Testis (tissue), 5 donors: ENCODE measurements at places on chromosomes 12 and 14. TPM values are rescaled to one million over a fixed set of nuclear protein-coding genes. Genes with fewer than 3 reads are reported as not detected.
A peak's percentile ranks its signal among the peaks of the same experiment; 100 is the strongest.

Gene HOXC12
- not detected for polyA plus RNA-seq

Gene TTC9
- polyA plus RNA-seq: 1.5 TPM

Gene SNRPF
- 30.6 TPM for polyA plus RNA-seq

Gene AP5M1
- 30.6 TPM for polyA plus RNA-seq

Gene BCL2L14
- 79.9 TPM for polyA plus RNA-seq

Gene RNF212B
- polyA plus RNA-seq: 18.3 TPM

- no peaks in the 10 kb centered on the region for H3K36me3 ChIP-seq
- H3K27ac ChIP-seq: peak overlapping the region; percentile 16
- H3K27me3 ChIP-seq: no peaks in the 10 kb centered on the region
- no peaks in the 10 kb centered on the region for H3K4me1 ChIP-seq
- no peak for DNase-seq
Measured at GRCh38 chr12:20211541-20211940, 156.8 kb upstream of the PDE3A start.

- no peaks in the 10 kb centered on the region for H3K36me3 ChIP-seq
- no peak overlapping the region for H3K4me3 ChIP-seq
- no peak overlapping the region for H3K27ac ChIP-seq
Measured at GRCh38 chr12:15520083-15520482, 197.8 kb downstream of the PTPRO start.

- H3K4me1 ChIP-seq: no peaks in the 10 kb centered on the region
- no peak overlapping the region for H3K4me3 ChIP-seq
- H3K27me3 ChIP-seq: no peaks in the 10 kb centered on the region
- H3K27ac ChIP-seq: no peak overlapping the region
- H3K36me3 ChIP-seq: no peaks in the 10 kb centered on the region
- DNase-seq: no peak
Measured at GRCh38 chr12:76142305-76142704, 57.8 kb upstream of the NAP1L1 start.

GRCh38 chr12:94148739-94149118 is 352 bp downstream of the PLXNC1 start:
- H3K27ac ChIP-seq: peak overlapping the region; percentile 80
- peaks cover 20% of the 10 kb centered on the region for H3K4me1 ChIP-seq
- peak overlapping the region; percentile 75 for H3K4me3 ChIP-seq
- no peaks in the 10 kb centered on the region for H3K27me3 ChIP-seq
- no peak for DNase-seq
- H3K36me3 ChIP-seq: no peaks in the 10 kb centered on the region

GRCh38 chr12:49033611-49034285 is 15.2 kb upstream of the PRKAG1 start:
- no peak overlapping the region for H3K4me3 ChIP-seq
- no peaks in the 10 kb centered on the region for H3K4me1 ChIP-seq
- no peak for DNase-seq

DNA sequence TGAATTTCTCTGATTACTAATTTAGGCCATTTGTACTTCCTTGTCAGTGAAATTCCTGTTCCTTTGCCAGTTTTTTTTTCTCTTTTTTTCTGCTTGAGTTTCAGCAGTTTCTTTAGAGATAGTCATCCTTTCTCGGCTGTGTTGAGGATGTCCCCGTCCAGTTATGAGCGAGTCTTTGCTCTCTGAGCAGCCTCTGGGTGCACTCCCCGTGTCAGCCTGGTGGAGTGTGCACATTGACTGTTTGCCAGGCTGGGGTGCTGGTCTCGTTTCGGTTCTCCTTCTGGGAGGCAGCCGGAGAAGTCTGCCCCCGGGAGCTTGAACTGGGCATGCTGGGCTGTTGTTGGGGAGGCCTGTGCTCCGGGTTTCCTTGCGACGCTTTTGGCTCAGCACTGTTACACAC is 3.0 kb downstream of the PACS2 start:
- no peaks in the 10 kb centered on the region for H3K36me3 ChIP-seq
- no peaks in the 10 kb centered on the region for H3K27me3 ChIP-seq
- H3K4me3 ChIP-seq: no peak overlapping the region
- H3K27ac ChIP-seq: no peak overlapping the region

DNA sequence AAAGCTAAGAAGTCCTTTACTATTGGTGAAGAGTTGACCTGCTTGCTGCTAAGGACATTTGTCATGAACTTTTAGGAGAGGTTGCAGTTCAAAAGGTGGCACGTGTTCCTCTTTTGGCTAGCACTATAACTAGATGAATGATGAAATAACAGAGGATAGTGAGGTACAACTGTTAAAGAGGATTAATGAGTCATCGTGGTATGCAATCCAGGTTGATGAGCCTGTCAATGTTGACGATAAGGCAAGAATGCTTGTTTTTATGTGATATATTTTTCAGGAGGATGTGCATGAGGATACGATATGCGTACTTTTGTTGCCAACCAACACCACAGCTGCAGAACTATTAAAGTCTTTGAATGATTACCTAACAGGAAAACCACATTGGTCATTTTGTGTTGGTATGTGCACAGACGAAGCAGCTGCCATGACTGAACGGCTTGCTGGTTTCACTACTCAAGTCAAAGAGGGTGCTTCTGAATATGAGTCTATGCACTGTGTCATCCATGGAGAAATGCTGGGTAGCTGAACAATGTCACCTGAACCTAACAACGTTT is 10.6 kb downstream of the CEP128 start:
- H3K36me3 ChIP-seq: no peaks in the 10 kb centered on the region
- no peak overlapping the region for H3K4me3 ChIP-seq
- H3K27ac ChIP-seq: no peak overlapping the region

DNA sequence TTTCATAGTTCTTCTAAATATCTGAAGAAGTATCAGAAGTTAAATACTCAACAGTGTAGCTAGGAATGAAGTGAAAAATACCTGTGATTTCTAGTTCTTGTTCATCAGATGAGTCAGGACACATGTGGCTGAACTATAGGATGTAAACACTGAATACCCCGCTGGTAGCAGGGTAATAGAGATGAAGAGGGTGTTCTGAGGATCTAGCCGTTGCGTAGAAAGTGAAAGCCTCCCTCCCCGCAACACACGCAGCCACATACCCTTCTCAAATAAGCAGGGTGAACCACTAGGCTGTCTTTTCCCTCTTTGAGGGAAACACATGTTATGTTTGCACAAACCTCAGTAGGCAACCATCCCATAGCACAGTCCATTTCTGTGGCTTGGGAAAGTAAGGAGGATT is 16.4 kb upstream of the RNASE12 start:
- no peak overlapping the region for H3K4me3 ChIP-seq
- no peaks in the 10 kb centered on the region for H3K4me1 ChIP-seq
- H3K27ac ChIP-seq: no peak overlapping the region
- no peaks in the 10 kb centered on the region for H3K27me3 ChIP-seq
- no peak for DNase-seq
- H3K36me3 ChIP-seq: no peaks in the 10 kb centered on the region

GRCh38 chr14:60064491-60065072 is 27.1 kb upstream of the PCNX4 start:
- no peaks in the 10 kb centered on the region for H3K36me3 ChIP-seq
- no peak overlapping the region for H3K27ac ChIP-seq
- DNase-seq: no peak
- H3K4me3 ChIP-seq: no peak overlapping the region
- H3K27me3 ChIP-seq: no peaks in the 10 kb centered on the region

DNA sequence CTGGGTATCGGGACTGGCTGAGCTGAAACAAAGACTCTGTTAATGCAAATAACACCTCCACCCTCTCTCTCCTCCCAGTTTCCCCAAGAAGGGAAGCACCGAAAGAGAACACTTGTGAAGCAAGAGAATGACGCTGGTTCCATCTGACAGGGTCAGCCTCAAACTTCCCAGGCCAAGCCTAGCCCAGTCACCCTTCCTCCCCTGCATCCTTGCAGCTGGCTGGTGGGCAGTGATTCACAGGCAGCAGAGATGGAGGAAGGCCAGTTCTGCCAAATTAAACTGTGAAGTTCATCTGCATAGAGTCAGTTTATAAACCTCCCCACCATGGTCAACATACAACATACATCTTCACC is 2.8 kb downstream of the LRRC74A start:
- no peak for DNase-seq
- H3K36me3 ChIP-seq: no peaks in the 10 kb centered on the region
- no peaks in the 10 kb centered on the region for H3K27me3 ChIP-seq
- H3K4me3 ChIP-seq: no peak overlapping the region
- H3K4me1 ChIP-seq: peaks cover 16% of the 10 kb centered on the region
- H3K27ac ChIP-seq: peak overlapping the region; percentile 41

DNA sequence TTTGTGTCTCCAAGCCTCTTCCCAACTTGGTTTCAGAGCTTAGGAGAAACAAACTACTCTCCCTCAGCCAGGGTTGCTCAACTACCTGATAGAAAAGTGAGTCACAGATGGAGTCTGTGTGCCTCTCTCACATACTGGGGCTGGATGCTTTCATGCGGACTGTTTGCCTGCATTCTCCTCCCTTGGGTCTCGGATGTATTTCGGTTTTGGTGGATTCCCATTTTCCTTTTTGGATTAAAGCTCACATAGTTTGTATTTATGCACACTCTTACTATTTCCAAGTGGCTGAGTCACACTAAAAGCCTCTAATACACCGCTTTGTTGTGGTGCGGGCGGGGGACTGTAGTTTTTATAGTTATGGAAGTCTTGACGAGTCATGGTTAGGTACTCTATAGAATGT is 505.4 kb downstream of the LRFN5 start:
- H3K27me3 ChIP-seq: no peaks in the 10 kb centered on the region
- no peak for DNase-seq
- no peaks in the 10 kb centered on the region for H3K36me3 ChIP-seq

GRCh38 chr12:42603246-42603990 is 13.9 kb upstream of the PRICKLE1 start:
- no peak overlapping the region for H3K27ac ChIP-seq
- H3K27me3 ChIP-seq: no peaks in the 10 kb centered on the region
- no peaks in the 10 kb centered on the region for H3K36me3 ChIP-seq
- no peaks in the 10 kb centered on the region for H3K4me1 ChIP-seq
- DNase-seq: no peak

- peaks cover 10% of the 10 kb centered on the region for H3K4me1 ChIP-seq
- no peak overlapping the region for H3K4me3 ChIP-seq
- H3K27ac ChIP-seq: no peak overlapping the region
- H3K27me3 ChIP-seq: no peaks in the 10 kb centered on the region
Measured at GRCh38 chr12:27515671-27516070, 8.3 kb upstream of the PPFIBP1 start.

DNA sequence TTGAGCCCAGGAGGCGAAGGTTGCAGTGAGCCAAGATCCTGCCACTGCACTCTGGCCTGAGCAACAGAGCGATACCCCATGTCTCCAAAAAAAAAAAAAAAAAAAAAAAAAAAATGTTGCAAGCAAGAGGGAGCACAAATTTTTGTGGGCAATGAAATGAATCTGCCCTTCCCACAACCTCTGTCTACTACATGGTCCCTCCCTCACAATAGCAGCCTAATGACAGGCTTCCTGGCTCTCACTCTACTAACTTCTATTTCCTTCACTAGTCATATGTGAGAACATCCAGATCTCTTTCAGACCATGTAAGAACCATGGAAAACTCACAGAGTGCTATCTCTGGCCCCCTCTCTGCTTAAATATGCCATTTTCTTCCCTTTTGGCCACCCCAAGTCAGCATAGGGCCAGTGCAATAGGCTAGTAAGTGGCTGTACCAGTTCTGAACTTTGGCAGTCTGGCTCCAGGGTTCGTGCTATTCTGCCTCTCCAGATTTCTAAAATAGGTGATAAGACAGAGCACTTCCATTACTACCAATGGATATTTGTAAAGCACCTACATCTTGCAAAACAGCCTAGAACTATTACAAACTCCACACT is 7.1 kb downstream of the OSBPL8 start:
- no peak overlapping the region for H3K4me3 ChIP-seq
- no peak for DNase-seq
- peaks cover 4% of the 10 kb centered on the region for H3K4me1 ChIP-seq
- H3K36me3 ChIP-seq: no peaks in the 10 kb centered on the region
- H3K27me3 ChIP-seq: no peaks in the 10 kb centered on the region
- no peak overlapping the region for H3K27ac ChIP-seq

GRCh38 chr14:92524602-92525185 is 11.1 kb downstream of the RIN3 start:
- H3K4me3 ChIP-seq: no peak overlapping the region
- H3K36me3 ChIP-seq: no peaks in the 10 kb centered on the region
- DNase-seq: no peak
- no peak overlapping the region for H3K27ac ChIP-seq
- peaks cover 26% of the 10 kb centered on the region for H3K4me1 ChIP-seq
- no peaks in the 10 kb centered on the region for H3K27me3 ChIP-seq

- no peak overlapping the region for H3K4me3 ChIP-seq
- no peak overlapping the region for H3K27ac ChIP-seq
- H3K27me3 ChIP-seq: no peaks in the 10 kb centered on the region
- H3K4me1 ChIP-seq: peaks cover 5% of the 10 kb centered on the region
Measured at GRCh38 chr12:51841727-51842126, 6.8 kb downstream of the FIGNL2 start.

DNA sequence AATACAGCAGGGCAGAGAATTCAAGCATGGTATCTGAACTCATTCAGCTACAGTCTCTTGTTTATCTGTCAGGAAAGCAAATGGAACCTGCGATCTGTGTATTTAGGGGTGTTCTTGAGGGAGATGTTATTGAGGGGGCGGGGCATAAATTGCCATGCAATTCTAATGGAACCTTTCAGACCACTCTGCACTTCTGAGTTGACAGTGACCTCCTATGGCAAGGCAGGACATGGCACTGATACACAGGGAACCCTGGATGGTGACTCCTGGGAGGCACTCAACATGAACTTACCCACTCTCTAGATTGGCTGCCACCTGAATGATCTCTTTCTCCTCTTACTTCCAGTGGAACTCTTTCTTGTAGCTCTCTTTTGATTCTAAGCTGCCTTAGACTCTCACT is 787.3 kb downstream of the VRK1 start:
- H3K4me3 ChIP-seq: no peak overlapping the region
- no peaks in the 10 kb centered on the region for H3K4me1 ChIP-seq
- peak; percentile 19 for DNase-seq
- no peaks in the 10 kb centered on the region for H3K27me3 ChIP-seq

DNA sequence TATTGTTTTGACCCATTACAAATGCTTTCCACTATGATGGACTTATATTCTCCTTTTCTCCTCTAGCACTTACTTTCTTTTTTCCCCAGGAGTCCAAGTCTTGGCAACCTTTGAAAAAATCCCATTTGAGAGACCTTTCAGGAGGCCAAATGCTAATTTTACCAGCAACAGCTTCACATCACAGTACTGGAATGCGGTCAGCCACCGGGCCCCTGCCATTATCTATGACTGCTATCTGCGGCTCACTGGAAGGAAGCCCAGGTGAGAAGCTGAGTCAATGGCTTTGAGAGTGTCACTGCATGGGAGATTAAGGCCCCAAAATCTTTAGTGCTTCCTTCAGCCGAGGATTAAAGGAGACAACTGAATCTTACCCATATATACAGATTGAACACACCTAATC is 64.2 kb downstream of the ERGIC2 start:
- no peak for DNase-seq
- no peaks in the 10 kb centered on the region for H3K27me3 ChIP-seq
- no peaks in the 10 kb centered on the region for H3K4me1 ChIP-seq
- H3K4me3 ChIP-seq: no peak overlapping the region
- H3K36me3 ChIP-seq: no peaks in the 10 kb centered on the region

DNA sequence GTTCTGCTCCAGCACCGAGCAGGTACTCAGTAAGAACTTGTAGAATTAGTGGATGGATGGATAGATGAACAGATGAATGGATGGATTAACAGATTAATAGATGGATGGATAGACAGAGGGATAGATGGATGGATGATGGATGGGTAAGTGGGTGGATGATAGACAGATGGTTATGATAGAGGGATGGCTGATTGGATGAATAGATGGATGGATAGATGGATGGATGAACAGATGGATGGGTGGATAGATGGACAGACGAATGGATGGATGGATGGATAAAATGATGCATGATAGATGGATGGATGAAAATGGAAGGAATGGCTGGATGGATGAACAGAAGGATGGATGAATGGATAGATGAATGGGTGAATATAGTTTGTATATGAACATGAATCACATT is 8.0 kb upstream of the MAP1LC3B2 start:
- no peak for DNase-seq
- no peaks in the 10 kb centered on the region for H3K4me1 ChIP-seq
- H3K36me3 ChIP-seq: no peaks in the 10 kb centered on the region
- H3K27me3 ChIP-seq: no peaks in the 10 kb centered on the region
- no peak overlapping the region for H3K4me3 ChIP-seq
